MCF 10A (cell line): ENCODE measurements at places on chromosomes 3 and 15. TPM values are rescaled to one million over a fixed set of nuclear protein-coding genes. Genes with fewer than 3 reads are reported as not detected.

- no peak for DNase-seq
Measured at GRCh38 chr15:73753250-73754130, at the start of gene INSYN1. INSYN1 (minus strand) TSS chr15:73753351; CDS start chr15:73751130, 2,221 bp downstream.

The CTXN2 gene
- not detected in 2 replicates for total RNA-seq

- DNase-seq, result no peak
Measured at GRCh38 chr15:99712415-99712814, 20.8 kb downstream of the LYSMD4 start.

The ITGB5 gene
- 100 and 101 TPM in 2 replicates for total RNA-seq

The RYR3 gene
- total RNA-seq, result not detected in 2 replicates

The SCN5A gene
- total RNA-seq, result not detected in 2 replicates

The CPNE9 gene
- total RNA-seq, result not detected in 2 replicates

DNA sequence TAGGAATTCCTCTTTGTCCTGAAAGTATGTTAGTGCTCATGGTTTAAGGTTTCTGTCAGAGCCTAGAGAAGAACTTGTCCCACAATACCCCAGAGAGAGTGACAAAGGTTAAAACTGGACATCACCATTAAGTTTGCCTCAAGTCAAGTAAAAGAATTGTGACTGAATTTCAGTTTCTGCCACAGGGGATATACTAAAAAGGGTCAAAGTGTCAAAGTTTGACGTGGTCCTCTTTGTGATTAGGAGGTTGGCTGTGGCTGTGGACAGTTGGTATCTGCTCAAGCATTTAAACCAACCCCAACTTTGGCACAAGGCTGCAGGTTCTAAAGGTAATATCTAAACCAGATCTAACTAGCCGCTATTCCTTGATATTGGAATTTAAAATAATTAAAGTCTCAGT is 26.1 kb downstream of the FMN1 start:
- DNase-seq, result no peak

The CCNB2 gene
- 25.7 and 54.1 TPM in 2 replicates for total RNA-seq

- no peak for DNase-seq
Measured at GRCh38 chr3:162134571-162134970, 638.0 kb downstream of the OTOL1 start.

The DUOXA1 gene
- 1.3 and 3.0 TPM in 2 replicates for total RNA-seq

DNA sequence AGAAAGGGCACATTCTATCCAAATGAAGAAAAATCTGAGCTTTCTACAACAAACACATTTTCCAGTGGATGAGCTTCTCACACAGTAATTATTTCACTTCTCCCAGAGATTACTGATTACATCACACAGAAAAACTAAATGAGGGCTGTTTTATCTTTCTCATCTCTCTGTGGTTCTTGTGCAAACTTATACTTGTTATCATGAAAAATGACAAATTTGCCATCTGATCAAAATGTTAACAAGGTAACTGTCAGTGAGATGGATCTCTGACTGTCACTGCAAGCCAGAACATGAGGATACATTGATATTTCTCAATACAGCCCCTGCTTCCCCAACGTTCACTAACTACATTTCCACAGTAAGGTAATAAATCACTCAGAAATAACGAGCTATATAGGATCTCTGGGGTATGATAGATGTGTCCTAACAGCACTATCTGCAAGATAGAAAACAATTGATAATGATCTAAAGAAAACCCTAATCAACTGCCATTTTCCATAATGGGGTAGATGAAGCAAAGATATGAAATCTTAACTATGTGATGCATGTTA is 829.3 kb upstream of the CFAP20DC start:
- no peak for DNase-seq

The SAMMSON gene
- not detected in 2 replicates for total RNA-seq

The GMPS gene
- total RNA-seq, result 92.4 and 128 TPM in 2 replicates

The ADAMTS7 gene
- 10.7 and 10.8 TPM in 2 replicates for total RNA-seq

- no peak for DNase-seq
Measured at GRCh38 chr15:101811902-101812301, at the start of gene OR4F15. OR4F15 (plus strand) TSS chr15:101812202; CDS start chr15:101818187, 5,985 bp downstream.

- DNase-seq, result no peak
Measured at GRCh38 chr3:153767601-153768560, 353.3 kb upstream of the ARHGEF26 start.

DNA sequence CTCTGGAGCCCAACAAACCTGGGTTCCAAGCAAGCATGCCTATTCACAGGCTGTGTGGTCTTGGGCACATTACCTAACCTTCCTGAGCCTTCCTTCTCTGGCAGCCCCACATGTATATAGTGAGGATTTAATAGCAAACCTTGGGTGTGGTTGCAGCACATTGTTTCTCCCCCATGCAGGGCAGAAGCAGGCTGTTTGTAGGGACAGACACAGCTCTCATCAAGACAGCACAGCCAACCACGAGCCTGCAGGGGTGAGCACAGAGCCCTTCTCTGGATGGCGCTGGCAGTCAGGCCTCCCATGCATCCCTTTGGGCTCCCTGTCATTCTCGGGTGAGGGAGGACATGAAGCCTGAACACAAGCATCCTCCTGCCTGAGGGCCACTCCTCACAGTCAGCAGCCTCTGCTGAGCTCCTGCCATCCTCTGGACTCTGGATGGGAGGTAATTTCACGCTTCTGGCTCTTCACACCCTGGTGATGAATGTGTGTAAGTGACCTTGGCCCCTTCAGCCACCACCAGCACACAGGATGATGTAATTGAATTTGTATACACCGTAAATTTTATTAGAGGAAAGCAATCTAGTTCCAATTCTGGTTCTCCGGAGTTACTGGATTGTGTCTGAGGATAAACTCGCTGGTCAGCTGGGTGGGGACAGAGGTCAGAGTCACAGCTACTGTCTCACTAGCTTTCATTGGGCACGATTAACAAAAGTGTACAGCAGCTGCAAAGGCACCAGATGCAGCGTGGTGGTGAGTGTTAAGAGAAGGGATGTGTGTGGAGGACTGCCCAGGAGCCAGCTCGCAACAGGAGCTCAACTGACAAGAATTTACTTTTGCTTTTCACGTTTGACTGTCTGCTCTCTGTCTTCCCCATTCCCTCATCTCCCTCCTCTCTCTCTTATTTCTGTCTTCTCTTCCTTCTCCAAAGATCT is 118.1 kb downstream of the CLSTN2 start:
- no peak for DNase-seq

The NME9 gene
- not detected in 2 replicates for total RNA-seq

DNA sequence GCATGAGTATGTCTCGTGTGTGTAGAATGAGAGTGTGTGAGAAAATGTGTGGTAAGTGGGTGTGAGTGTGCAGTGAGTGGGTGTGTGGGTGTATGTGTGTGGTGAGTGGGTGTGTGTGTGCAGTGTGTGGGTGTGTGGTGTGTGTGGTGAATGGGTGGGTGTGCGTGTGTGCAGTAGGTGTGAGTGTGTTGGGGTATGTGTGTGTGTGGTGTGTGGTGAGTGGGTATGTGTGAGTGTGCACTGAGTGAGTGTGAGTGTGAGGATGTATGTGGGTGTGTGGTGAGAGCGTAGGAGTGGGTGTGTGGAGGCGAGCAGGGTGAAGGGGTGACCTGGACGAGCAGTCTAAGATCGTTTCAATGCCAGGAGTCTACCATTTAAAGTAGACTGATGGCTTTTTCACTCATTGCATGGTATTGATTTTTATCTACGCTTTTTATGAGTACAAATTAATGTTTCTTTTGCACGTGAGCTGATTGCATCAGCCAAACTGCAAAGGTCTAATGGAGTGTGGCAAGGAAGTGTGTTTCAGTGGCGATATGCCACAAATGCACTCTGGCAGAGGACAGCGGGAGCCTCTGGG is 1.6 kb upstream of the CPN2 start:
- DNase-seq, result no peak

DNA sequence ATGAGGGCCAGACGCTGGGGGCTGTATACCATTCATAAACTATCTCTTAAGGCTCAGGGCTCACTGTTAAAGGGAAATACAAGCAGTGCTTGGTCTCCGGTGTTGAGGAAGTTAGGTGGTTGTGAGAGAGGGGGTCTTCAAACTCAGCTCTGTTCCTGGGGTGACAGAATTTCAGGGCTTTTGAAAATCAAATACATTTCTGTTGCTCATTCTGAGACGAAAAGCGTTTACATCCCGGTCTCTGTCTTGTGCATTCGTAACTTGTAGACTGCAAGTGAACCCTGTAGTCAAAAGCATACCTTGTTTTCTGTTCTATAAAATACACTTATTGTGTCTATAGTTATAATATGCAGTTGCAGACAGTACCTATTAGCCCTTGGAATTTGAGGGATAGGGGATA is 1.7 kb downstream of the SLCO3A1 start:
- no peak for DNase-seq

The CYP1A2 gene
- total RNA-seq, result not detected in 2 replicates

GRCh38 chr3:141939759-141940158 is 63.3 kb downstream of the ATP1B3 start:
- no peak for DNase-seq

- DNase-seq, result no peak
Measured at GRCh38 chr3:17802950-17803349, 60.5 kb upstream of the TBC1D5 start.

The TMEM202 gene
- not detected in 2 replicates for total RNA-seq

GRCh38 chr3:17154941-17155340 is 270.2 kb downstream of the PLCL2 start:
- DNase-seq, result no peak

DNA sequence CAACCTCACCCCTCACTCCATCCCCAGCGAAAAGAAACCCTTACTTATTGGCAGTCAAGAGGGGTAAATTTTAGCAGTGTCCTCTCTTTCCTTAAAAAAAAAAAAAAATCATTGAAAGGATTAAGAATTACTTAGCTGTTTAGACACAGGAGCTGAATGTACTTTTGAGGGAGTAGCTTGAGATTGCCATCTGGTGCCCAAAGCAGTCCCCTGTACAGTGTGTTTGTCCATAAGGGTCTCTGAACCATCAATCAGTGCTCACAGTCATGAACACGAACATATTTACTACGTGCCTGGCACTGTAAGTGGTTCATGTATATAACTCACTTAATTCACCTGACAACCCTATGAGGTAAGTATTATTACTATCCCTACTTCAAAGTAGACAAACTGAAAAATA is 463.5 kb downstream of the RAP2B start:
- no peak for DNase-seq

The CLDN18 gene
- not detected in 2 replicates for total RNA-seq

- DNase-seq, result no peak
Measured at GRCh38 chr3:48190911-48191310, 2.7 kb upstream of the CDC25A start.

The KNL1 gene
- 7.9 and 11.4 TPM in 2 replicates for total RNA-seq

DNA sequence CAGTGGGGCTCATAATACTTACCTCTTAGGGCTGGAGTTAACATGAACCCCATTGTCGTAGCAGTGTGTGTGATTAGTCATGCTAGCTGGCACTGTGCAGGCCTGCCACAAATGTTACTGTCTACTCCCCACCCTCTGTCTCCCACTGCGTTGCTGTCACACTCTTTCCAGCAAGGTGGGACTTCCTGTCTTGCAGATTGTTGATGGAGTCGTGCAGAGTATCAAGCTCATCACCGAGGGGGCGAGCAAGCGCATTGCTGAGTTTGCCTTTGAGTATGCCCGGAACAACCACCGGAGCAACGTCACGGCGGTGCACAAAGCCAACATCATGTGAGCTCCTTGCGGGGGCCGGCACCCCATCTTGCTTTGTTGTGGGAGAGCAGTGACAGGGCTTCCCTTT is 12.9 kb downstream of the IDH3A start:
- DNase-seq, result no peak

The ADGRG7 gene
- total RNA-seq, result not detected in 2 replicates

GRCh38 chr3:27907148-27907547 is 185.0 kb upstream of the EOMES start:
- no peak for DNase-seq

- DNase-seq, result no peak
Measured at GRCh38 chr3:58666683-58667082, at the start of gene FAM3D. FAM3D (minus strand) TSS chr3:58666774; CDS start chr3:58655563, 11,211 bp downstream.

GRCh38 chr3:100297784-100298183 is 36.8 kb upstream of the NIT2 start:
- DNase-seq, result no peak

- peak; percentile 21 for DNase-seq
Measured at GRCh38 chr3:46960081-46960701, 16.4 kb downstream of the CCDC12 start.

GRCh38 chr3:73605412-73605811 is 19.3 kb downstream of the PDZRN3 start:
- no peak for DNase-seq

DNA sequence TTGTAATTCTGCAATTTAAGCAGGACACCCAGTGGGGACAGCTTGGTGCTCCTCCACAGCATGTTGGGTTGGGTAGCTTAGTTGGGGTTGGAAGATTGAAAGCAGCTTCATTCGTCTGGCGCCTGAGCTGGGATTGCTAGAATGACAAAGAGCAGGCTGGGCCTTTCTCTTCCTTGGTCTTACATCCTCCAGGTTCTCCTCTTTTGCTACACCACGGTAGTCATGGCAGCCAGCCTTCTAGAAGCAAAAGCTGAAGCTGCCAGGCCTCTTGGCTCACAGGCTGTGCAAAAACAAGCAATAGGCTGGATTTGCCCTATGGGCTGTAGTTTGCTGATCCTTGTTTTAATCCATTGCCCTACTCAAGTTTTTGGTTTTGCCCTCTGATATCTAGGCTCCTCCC is 3.2 kb upstream of the ANXA2 start:
- DNase-seq, result no peak

DNA sequence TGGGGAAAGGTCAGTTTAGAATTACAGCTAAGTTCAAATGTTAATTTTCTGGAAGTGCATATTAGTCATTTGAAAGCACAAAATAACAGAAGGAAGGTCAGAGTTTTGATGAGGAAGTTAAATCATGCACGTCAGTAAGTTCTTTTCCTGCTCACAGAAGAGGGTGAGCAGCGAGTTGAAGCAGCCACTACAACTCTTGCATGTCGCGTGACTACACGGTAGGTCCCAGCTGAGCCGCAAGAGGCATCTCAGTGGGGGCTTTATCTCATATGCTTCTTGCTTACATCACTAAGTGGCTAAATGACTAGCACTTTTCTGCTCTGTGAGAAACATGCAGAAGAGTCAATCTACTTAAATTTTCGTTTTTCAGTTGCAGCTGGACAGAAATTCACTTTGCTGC is 21.3 kb upstream of the SEC62 start:
- DNase-seq, result no peak

DNA sequence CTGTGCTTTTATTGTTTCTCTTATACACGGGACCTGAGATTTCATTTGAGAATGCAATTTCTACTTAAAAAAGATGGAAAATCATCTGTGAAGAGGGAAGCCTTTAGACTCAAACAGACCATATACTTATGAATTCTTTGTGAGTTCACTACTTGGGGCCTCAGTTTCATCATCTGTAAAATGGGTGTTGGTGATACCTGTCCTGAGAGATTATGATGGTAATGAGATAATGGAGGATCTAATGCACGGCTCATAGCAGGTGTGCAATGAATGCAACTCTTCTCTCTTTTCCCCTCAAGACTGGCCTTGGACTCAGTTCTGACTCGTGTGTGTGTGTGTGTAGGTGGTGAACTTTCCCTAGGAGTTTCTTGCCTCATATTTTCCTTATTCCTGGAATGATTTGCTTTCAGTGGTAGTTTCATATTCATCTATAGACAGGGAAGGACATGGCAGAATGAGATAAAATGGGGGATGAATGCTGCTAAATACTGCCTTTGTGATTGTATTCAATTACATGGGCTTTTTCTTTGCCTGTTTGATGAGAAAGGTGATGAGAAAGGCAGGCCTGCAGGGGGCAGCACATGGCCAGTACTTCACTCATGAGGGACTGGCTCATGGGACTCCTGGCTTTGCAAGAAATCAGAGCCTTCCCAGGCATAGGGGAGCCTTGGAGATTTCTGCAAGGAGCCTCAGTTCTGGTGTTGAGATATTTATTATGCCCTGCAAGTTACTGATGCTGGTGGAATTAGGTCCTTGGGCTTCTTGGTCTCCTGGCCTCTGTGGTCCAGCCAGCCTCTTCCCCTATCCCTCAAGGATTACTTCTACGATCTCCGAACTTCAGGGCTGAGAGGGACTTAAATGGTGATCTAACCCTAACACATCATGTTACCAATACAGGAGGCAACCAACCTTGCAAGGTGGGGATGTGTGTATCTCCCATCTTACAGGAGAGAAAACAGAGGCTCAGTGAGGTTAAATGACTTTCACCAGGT is 70.7 kb downstream of the RPLP1 start:
- peak; percentile 76 for DNase-seq
